Osteoblast (primary cell): ENCODE measurements at places on chromosomes 3 and 15. TPM values are rescaled to one million over a fixed set of nuclear protein-coding genes. Genes with fewer than 3 reads are reported as not detected.

Gene RASL12
- under 0.01 and 0.36 TPM in 2 replicates for total RNA-seq

Gene TNFSF10
- 3.5 and 4.0 TPM in 2 replicates for total RNA-seq

Gene SPINK8
- total RNA-seq: not detected in 2 replicates

Gene CHRNA7
- under 0.01 TPM in 1 of 2 replicates, not detected in the other for total RNA-seq

Gene MYLK
- total RNA-seq: 232 and 268 TPM in 2 replicates

Gene SLC9A9
- total RNA-seq: 6.5 and 8.3 TPM in 2 replicates

Gene SKOR1
- total RNA-seq: 0.29 and 0.36 TPM in 2 replicates

Gene GOLGA8J
- 0.29 TPM in 1 of 2 replicates, not detected in the other for total RNA-seq

Gene SLC28A2
- not detected in 2 replicates for total RNA-seq

Gene DPPA2
- not detected in 2 replicates for total RNA-seq

Gene PROS1
- total RNA-seq: 87.5 and 97.4 TPM in 2 replicates

Gene IGSF10
- 1.4 and 2.7 TPM in 2 replicates for total RNA-seq

Gene KCNAB1
- total RNA-seq: under 0.01 and 0.36 TPM in 2 replicates

Gene TUSC2
- 15.9 and 16.6 TPM in 2 replicates for total RNA-seq

Gene GOLGA6B
- not detected in 2 replicates for total RNA-seq

Gene INSYN1
- 3.8 and 4.7 TPM in 2 replicates for total RNA-seq

Gene C3orf22
- not detected in 2 replicates for total RNA-seq

Gene AHSG
- total RNA-seq: not detected in 2 replicates

Gene BTD
- total RNA-seq: 31.1 and 34.5 TPM in 2 replicates

Gene DGKG
- total RNA-seq: 2.5 and 2.9 TPM in 2 replicates

Gene ADCY5
- total RNA-seq: 0.59 and 0.72 TPM in 2 replicates

Gene IL1RAP
- total RNA-seq: 14.7 and 14.8 TPM in 2 replicates

Gene ANKUB1
- total RNA-seq: under 0.01 TPM in 1 of 2 replicates, not detected in the other

Gene CCR8
- not detected in 2 replicates for total RNA-seq

Gene ROPN1
- total RNA-seq: not detected in 2 replicates
